ENCODE measurements at places on chromosomes 5 and 9.

DNA sequence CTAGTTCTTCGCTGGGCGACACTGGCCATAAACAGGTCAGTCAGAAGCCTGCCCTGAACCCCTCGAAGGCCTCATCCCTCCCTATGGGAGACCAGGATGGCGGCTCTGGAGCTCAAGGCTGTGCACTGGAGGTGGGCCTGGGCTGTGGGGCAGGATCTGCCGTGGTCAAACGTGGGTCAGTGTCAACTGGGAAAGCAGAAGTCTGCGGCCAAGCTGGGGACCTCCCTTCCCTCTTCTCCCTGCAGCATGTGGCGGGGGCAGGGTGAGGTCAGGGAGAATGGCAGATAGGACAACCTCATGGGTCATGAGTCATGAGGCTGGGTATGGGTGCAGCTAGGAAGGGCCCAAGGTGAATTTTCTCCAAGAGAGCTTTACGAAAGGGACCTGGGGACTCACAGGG, 132.9 kb downstream of the RXRA start:
- no peak for DNase-seq

- no peak for DNase-seq
Measured at GRCh38 chr9:95970317-95970716, 94.8 kb downstream of the ERCC6L2 start.

DNA sequence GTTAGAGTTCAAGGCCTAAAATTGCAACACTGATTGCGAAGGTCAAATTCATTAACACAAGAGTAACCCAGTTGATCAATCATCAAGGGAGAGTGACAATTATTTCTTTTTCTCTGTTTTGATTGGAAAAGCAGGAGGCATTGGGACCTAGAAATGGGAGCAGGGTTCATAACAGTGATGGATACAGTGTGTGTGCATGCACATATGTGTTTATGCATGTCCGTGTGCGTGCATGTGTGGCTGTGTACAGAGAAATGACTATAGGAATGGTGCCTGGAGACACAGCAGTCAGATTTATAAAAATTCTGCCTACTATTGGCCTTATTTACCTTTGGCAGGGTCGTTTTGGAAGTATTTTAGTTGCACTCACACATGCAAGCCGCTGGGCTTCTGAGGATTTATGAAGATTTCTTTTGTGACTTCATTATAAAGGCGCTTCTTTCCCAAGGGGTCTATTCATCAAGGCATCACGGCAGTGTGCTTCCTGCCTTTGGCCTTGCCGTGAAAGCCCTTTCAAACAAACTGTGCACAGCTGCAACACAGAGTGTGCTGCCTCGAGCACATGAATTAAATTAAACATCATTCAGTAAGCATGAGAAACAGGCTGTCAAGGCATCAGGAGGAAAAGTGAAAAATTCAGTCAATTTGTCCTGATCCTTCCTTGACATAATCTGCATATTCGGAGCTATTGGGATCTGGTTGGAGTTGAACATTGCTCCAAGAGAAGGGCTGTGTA, 122.8 kb upstream of the PUM3 start:
- DNase-seq: no peak

DNA sequence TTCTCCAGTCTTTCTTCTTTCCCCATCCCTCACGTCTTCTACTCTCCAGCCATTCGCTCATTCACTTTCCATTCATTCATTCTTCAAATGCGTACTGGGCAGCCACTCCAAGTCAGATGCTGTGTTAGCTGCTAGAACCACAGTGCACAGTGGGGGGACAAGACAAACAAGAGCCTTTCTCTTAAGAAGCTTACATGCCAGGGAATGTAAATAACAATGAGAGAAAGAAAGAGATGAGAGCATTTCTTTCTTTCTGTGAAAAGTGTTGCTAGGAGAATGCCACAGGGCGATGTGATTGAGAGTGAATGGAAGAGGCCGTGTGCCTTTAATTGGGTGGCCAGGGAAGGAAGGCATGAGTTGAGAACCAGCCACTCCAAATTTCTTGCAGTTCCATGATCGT, 46.3 kb upstream of the SMIM23 start:
- no peak for DNase-seq

- DNase-seq: no peak
Measured at GRCh38 chr5:68641211-68641610, 425.7 kb downstream of the PIK3R1 start.

- DNase-seq: peak; percentile 2
Measured at GRCh38 chr5:66553916-66554575, 42.1 kb upstream of the MAST4 start.

GRCh38 chr9:6605202-6605601, 40.3 kb downstream of the GLDC start:
- no peak for DNase-seq

GRCh38 chr5:111507276-111507675, 5.1 kb downstream of the STARD4 start:
- no peak for DNase-seq

DNA sequence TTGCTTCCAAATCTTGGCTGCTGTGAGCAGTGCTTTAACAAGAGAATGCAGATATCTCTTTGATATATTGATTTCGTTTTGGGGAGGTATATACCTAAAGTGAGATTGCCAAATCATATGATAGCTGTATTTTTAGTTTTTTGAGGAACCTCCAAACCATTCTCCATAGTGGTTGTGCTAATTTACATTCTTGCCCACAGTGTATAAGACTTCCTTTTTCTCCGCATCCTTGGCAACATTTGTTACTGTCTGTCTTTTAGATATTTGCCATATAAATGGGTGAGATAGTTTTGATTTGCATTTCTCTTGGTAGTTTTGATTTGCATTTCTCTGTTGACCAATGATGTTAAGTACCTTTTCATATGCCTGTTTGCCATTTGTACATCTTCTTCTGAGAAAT, 10.0 kb upstream of the PLK2 start:
- DNase-seq: no peak

GRCh38 chr9:70060883-70061507, 17.3 kb downstream of the MAMDC2 start:
- DNase-seq: no peak

DNA sequence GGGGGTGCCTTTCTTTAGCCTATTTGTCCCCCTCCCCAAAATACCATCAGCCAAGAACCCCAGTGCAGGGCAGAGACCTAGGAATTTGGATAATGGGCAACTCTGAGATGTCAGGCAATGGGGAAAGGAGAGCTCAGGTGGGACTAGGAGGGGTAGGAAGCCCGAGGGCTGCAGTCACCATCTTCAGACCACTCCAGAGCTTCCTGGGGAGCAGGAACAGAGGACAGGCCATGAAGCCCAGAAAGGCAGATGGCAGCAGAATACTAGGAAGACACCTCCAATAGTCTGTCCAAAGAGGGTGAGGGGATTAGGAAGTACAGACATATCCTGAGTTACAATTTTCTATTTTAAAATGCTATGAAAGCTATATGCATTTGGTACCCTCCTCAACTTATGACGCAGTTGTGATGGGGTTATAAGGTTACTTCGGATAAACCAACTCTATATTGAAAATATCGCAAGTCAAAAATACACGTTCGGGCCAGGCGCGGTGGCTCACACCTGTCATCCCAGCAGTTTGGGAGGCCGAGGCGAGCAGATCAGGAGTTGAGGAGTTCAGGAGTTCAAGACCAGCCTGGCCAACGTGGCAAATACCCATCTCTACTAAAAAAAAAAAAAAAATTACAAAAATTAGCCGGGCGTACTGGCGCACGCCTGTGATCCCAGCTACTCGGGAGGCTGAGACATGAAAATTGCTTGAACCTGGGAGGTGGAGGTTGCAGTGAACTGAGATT, 34.6 kb upstream of the IL17B start:
- no peak for DNase-seq

DNA sequence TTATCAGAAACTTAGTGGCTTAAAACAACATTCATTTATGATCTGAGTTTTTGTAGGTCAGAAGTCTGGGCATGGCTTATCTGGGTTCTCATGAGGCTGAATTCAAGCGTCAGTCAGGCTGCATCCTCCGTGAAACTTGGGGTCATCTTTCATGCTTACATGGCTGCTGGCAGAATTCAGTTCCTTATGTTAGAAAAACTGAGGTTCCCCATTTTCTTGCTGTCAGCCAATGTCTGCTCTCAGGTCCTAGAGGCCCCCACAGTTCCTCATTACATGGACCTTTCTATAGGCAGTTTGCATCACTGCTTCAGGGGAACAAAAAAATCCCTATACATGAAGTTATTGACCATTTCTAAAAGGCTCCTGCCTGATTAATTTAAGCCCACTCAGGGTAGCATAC, 83.8 kb upstream of the NMUR2 start:
- DNase-seq: no peak

- DNase-seq: no peak
Measured at GRCh38 chr5:156221816-156222215, 105.1 kb upstream of the SGCD start.

- no peak for DNase-seq
Measured at GRCh38 chr9:83715794-83716193, 8.0 kb upstream of the UBQLN1 start.

DNA sequence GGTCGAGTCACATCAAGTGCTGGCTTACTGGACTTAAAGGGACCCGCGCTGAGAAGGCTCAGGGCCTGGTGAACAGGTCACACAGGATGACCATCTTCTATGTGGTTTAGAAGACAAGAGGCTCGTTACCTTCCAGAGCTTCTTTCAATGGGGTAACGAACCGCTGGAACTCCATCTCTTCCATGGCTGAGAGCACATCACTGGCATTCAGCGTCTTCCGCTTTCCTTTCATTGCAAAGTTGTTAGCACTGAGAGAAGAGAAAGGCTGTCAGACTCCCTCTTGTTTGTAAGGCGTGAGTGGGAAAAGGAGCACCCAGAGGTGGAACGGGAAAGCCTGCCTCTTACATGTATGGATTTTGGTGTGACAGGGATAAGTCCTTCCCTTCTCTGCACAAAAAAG, 994 bp downstream of the POLE3 start:
- no peak for DNase-seq

DNA sequence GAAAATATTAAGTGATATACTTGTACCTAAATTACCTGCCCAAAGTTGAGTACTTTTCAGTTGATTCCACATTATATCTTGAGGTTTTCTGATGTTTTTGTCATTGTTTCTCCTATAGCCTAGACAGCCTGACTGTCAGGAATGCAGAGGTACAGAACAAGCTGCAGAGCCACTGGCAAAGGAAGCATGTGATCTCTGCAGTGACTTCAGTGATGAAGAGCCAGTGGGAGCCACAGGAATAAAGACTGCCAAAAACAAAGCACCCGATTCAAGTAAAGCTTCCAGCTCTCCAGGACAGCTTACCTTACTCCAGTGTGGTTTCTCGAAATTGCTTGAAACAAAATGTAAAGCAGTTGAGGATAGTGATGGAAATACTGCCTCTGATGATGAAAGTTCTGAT, 96.3 kb downstream of the ERCC6L2 start:
- DNase-seq: no peak

GRCh38 chr5:9104571-9105339, 441.1 kb downstream of the SEMA5A start:
- no peak for DNase-seq

DNA sequence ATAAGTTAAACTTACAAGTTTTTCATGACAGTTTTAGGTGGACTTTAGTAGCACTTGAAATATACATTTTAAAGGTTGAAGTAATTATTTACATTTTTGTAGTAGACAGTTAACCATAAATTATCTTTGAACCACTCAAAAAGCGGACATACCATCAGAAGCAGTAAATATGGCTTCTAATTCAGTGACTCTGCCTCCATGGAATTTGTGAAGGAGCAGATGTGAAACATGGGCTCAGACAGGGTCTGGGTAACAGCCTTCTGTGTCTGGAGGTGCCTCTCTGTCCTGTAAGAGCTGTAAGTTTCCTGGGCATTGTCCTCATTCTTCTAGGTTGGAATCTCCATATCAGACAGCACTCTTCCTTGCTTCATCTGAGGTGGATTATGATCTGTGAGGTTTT, 12.4 kb downstream of the RLN2 start:
- DNase-seq: no peak

DNA sequence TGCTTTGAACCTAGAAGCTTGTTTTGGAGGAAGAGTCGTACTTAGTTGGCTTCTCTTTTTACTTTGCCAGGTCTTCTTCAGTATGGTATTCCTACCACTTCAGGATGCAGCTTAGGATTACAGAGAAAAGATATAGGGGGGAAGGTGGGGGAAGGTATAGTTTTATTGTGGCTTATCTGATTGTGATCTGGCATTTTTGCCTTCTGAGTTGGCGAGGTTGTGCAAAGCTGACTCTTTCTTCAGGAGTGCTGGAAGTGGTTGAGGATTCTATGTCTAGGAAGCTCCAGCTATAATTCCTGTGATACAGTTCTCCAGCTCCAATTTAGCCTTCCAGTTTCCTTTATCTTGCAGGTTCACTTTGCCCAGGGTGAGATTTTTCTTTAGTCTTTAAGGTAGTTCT, 7.0 kb downstream of the CDC42SE2 start:
- no peak for DNase-seq

- no peak for DNase-seq
Measured at GRCh38 chr5:154163327-154164248, 26.9 kb upstream of the GALNT10 start.

GRCh38 chr9:132833550-132834121, 44.4 kb downstream of the AK8 start:
- DNase-seq: no peak

DNA sequence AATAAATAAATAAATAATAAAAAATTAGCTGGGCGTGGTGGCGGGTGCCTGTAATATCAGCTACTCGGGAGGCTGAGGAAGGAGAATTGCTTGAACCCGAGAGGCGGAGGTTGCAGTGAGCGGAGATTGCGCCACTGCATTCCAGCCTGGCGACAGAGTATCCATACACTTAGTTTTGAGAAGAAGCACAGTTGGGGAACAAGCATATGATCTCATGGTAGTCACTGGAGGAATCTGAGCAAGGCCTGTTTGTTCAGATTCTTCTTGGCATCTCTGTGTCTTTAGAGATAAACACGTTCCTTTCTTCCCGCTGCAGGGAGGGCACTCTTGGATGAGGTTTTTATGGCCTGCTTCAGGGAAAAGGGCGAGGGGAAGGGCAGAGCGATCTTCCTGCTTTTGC, 15.6 kb upstream of the DENND1A start:
- DNase-seq: no peak

DNA sequence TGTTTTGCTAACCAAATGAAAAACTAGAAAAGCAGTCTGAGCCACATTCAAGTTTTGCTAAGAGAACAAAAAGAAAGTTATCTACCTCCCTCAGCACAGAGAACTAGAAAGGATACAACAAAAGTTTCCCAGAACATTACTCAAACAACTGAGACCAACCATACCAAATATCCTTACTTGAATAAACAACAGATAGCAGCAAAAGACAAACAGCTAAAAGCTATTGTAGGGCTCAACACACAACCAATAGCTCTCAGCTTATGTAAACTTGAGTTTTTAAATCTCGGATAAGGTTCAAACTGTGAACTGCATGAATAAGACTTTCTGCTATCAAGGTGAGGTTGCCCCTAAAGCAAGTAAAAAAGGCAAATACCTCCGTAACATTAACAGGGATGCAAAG, 3.5 kb downstream of the EPB41L4A start:
- DNase-seq: no peak

GRCh38 chr9:74138182-74138581, 359.0 kb upstream of the RORB start:
- DNase-seq: no peak

GRCh38 chr5:45521067-45521466, 175.1 kb downstream of the HCN1 start:
- no peak for DNase-seq
